Sigmoid colon (tissue), 7 donors: ENCODE measurements at places on chromosomes 6 and 20. TPM values are rescaled to one million over a fixed set of nuclear protein-coding genes. Genes with fewer than 3 reads are reported as not detected.

DNA sequence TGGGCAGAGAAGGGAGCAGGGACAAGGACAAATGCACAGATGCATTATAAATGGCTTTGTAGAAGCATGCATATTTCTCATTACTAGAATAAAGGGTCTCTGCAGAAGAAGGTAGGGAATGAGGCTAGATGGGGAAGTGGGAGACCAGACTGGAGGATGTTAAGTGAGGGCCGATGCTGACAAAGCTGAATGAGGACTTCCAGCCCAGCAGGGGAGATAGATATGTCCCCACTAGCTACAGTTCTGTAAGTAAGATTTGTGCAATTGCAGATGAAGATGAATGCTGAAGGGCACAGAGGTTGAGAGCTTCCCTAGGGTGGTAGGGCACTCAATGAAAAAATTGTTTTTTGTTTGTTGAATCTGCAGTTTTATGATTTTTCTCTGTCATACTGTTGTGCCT, 16.9 kb downstream of the ADGRG6 start:
- H3K27me3 ChIP-seq: no peaks in the 10 kb centered on the region
- no peak overlapping the region for H3K27ac ChIP-seq
- no peak for DNase-seq

DNA sequence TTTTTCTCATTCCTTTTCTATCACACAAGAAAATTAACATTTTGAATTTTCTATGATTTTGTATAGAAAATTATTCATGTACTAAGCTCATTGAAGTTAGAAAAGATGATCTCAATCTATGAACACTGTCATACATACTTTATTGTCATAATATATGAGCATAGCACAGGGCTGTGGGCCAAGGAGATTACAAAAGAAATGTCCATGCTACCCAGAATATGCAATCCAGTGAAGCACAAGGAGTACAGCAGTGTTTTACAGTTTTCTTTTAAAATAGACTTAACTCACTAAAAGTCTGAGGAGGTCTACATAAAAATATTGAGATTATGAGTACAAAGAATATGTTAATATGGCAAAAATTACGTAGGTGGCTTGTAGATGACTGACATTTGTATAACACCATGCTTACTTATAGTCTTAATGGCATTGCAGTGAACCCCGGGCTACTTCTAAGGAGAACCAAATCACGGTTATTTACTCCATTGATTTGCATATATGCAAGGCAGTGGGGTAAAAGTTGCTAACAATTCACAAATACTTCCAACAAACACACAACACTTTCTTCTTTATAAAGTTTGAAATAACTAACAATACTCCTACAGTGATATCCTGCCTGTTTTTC, 257.1 kb downstream of the BCKDHB start:
- H3K4me1 ChIP-seq: peaks cover 5% of the 10 kb centered on the region
- H3K27me3 ChIP-seq: no peaks in the 10 kb centered on the region
- DNase-seq: no peak

DNA sequence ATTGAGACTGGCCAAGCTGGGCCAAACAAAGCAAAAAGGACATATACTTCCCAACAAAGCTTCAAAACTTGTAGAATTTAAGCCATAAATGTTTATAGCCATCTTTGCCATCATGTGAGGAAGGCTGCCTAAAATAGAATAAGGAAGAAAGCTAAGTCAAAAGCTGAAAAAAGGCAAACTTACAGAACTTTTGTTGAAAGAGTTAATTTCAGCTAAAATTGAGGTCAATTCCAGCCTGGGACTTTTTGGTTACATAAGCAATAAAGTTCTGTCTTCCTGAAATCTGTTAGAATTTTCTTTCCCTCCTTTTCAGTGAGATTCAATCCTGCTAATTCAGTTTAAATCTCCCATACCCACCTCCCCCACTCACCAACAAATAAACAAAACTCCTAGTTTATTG, 227.9 kb upstream of the MARCKS start:
- no peaks in the 10 kb centered on the region for H3K36me3 ChIP-seq
- no peak for DNase-seq
- H3K27me3 ChIP-seq: no peaks in the 10 kb centered on the region
- no peak overlapping the region for H3K27ac ChIP-seq

GRCh38 chr6:155077784-155078183, 82.7 kb downstream of the TIAM2 start:
- H3K4me1 ChIP-seq: no peaks in the 10 kb centered on the region
- no peak overlapping the region for H3K27ac ChIP-seq
- H3K4me3 ChIP-seq: no peak overlapping the region
- H3K27me3 ChIP-seq: no peaks in the 10 kb centered on the region
- no peaks in the 10 kb centered on the region for H3K36me3 ChIP-seq

The GSTA1 gene
- total RNA-seq: not detected

The LRRC73 gene
- total RNA-seq: 1.1 TPM

- H3K27ac ChIP-seq: no peak overlapping the region
- no peaks in the 10 kb centered on the region for H3K36me3 ChIP-seq
- DNase-seq: no peak
- H3K4me1 ChIP-seq: no peaks in the 10 kb centered on the region
Observed at GRCh38 chr6:15023448-15023847, 222.4 kb upstream of the JARID2 start.

DNA sequence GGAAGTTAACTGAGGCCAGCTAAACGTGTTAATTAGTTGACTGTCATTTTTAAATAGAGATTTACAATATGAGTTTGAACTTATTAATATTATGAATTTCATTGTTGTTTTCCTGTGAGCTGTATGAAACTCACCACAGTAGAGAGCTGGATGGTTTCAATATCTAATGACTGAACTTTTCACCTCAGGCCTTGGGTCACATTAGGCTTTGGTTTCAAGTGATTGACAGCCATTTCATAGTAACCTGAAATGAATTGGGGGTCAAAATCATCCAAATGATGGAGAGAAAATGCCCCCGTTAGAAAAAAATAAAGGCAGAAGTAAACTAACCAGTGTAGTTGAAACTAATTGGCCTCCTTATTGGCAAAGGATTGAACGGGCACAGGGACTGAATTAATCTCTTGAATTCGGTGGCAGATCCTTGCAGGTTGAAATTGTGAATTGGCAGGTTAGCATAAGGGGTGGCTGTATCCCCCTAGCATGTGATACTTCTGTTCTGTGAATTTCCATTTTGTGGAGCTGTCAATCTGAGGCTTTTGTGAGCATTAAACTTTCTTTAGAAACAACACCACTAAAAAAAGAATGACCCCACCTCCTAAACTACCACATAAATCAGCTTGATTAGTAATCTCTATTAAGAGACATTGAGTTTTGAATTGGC, 155.1 kb upstream of the MMS22L start:
- H3K27me3 ChIP-seq: no peaks in the 10 kb centered on the region
- peaks cover 4% of the 10 kb centered on the region for H3K4me1 ChIP-seq
- no peak for DNase-seq
- no peaks in the 10 kb centered on the region for H3K36me3 ChIP-seq
- H3K27ac ChIP-seq: no peak overlapping the region
- no peak overlapping the region for H3K4me3 ChIP-seq

DNA sequence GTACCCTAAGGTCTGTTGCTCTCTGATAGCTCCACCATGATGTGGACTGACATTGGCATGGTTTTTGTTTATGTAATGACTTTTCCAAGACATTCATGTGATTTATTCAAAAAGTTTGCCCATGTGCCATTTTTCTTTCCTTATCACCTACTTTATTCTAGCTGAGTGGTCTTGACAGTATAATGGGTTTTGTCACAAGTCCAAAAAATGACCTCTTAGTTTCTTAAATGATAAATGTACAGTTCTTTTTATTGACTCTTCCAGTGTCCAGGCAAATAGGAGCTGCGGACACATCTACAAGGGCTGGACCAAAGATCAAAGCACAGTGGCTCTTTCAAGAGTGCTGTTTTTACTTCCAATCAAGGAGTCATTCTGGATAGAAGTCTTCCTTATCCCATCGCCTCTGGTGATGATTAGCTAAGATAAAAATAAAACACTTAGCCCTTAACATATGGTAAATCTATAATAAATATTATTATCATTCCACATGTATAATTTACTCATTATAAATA, 141.4 kb downstream of the MMUT start:
- no peaks in the 10 kb centered on the region for H3K4me1 ChIP-seq
- no peaks in the 10 kb centered on the region for H3K27me3 ChIP-seq
- H3K27ac ChIP-seq: no peak overlapping the region
- no peak overlapping the region for H3K4me3 ChIP-seq
- no peak for DNase-seq
